ENCODE measurements at places on chromosomes 4 and X.
A peak's percentile ranks its signal among the peaks of the same experiment; 100 is the strongest.

- DNase-seq: no peak
Measured at GRCh38 chr4:30600246-30601017, 119.7 kb upstream of the PCDH7 start.

- DNase-seq: peak; percentile 13
Measured at GRCh38 chrX:150897421-150898320, 797 bp downstream of the CD99L2 start.

- DNase-seq: no peak
Measured at GRCh38 chr4:109913596-109914241, 1.0 kb downstream of the EGF start.

- DNase-seq: no peak
Measured at GRCh38 chrX:40154853-40155588, 57.3 kb upstream of the BCOR start.

DNA sequence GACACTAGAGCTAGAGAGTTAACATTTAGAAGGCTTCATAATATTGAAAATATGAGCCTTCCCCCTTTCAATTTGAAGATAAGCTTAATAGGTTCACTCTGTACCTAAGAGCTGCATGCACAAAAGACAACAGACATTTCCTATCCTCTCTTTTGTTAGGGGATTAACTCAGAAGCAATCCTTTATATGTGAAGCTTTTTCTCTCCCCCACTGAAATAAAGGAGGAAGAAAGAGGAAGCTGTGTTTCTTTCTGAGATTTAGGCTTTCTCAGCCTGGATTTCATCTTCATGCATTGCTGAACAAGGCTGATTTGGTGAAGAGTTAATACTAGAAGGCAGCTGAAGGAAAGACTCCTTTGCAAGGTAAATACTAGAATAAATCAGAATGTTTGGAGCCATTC is 21.0 kb upstream of the CABS1 start:
- no peak for DNase-seq

- DNase-seq: no peak
Measured at GRCh38 chr4:15385928-15386327, 41.9 kb upstream of the C1QTNF7 start.

GRCh38 chr4:4595252-4595651 is 53.4 kb upstream of the STX18 start:
- no peak for DNase-seq

DNA sequence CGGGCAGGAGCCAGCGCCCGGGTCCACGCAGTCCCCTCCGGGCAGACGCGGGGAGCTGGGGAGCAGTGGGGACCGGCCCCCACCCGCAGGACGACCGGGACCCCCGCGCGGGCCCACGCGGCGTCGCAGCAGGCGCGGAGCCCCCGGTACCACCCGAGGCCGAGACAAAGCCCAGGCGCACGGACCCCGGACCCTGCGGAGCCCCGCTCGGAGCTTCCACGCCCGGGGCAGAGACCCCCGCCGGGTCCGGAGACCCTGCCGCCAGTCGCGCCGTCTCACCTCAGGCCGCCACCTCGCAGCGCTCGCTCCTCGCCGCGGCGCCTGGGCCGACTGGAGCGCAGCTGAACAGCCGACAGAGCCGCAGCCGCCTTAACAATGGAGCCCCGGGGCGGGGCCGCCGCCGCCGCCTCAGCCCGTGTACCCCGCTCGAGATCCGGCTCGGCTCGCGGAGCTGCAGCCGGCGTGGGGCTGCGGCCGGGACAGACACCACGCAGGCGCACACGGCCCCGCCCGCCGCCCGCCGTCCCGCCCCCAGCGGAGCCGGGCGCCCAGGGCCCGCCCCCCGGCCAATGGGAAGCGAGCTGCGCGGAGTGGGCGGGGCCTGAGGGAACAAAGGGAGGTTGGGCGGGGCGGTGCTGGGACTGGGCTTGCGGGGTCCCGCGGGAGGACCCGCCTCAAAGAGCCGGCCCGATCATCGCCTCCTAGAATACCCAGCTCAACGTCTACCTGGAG is at the start of gene AFAP1:
Gene AFAP1, minus strand, starts transcription at position 485 of the 732 bp plus-strand sequence. CDS start 67,783 bp downstream, outside the sequence.
- DNase-seq: peak; percentile 82

Measured in stimulated activated naive CD4-positive, alpha-beta T cell (primary cell).